Activated naive CD8-positive, alpha-beta T cell treated with anti-CD3 and anti-CD28 coated beads for 36 hours (primary cell): ENCODE measurements at places on chromosomes 2 and 18. TPM values are rescaled to one million over a fixed set of nuclear protein-coding genes. Genes with fewer than 3 reads are reported as not detected.

CHRND gene
- total RNA-seq = not detected

- no peaks in the 10 kb centered on the region for H3K36me3 ChIP-seq
- peaks cover 20% of the 10 kb centered on the region for H3K4me1 ChIP-seq
- H3K27me3 ChIP-seq = peaks cover 5% of the 10 kb centered on the region
- no peak overlapping the region for H3K27ac ChIP-seq
- H3K4me3 ChIP-seq = no peak overlapping the region
- no peak for DNase-seq
Observed at GRCh38 chr2:203599509-203599908, 64.4 kb upstream of the RAPH1 start.

DNA sequence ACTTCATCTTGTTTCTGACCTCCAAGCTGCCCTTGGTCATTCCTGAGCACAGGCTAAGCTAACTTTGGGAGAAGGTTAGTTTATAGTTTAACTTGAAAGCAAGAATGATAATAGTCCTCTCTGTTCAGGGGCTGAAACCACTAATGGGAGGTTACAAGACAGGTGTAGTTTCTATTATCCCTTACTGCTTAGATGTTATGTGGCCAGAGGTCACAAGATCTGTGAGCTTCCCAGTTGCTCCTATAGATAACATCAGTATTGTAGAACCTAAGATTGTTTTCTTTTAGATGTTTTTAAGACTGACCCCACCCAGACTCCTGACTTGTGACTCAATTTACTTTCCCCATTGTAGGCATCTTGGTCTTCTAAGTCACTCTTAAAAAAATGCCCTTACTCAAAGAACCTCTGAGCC lies 94.8 kb upstream of the LPIN2 start:
- no peaks in the 10 kb centered on the region for H3K27me3 ChIP-seq
- DNase-seq = no peak
- H3K27ac ChIP-seq = no peak overlapping the region
- no peaks in the 10 kb centered on the region for H3K36me3 ChIP-seq

- H3K36me3 ChIP-seq = no peaks in the 10 kb centered on the region
- no peak overlapping the region for H3K27ac ChIP-seq
- peaks cover 4% of the 10 kb centered on the region for H3K27me3 ChIP-seq
- no peaks in the 10 kb centered on the region for H3K4me1 ChIP-seq
- H3K4me3 ChIP-seq = no peak overlapping the region
- DNase-seq = no peak
Observed at GRCh38 chr2:222333397-222333796, 34.6 kb upstream of the PAX3 start.

DNA sequence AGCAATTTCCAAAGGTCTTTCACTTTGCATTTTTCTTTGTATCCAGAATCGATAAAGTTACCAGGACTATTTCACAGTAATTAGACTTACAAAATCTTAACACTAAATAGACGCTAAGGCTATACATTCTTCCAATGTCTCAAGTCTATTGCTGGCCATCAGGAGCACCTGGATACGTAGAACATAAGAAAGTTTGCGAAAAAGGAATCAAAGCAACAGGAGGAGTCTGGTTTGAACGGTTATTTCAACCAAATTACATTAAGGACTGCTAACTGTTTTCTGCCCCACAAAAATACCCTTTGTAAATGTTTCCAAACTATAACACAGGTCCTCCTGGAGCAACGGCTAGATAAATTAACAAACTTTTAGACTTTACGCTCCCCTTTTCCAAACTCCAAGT lies 1.4 kb upstream of the HNRNPA3 start:
- no peak for DNase-seq
- peak overlapping the region; percentile 100 for H3K27ac ChIP-seq
- H3K4me3 ChIP-seq = peak overlapping the region; percentile 96
- peaks cover 6% of the 10 kb centered on the region for H3K27me3 ChIP-seq

XRCC5 gene
- 585 TPM for total RNA-seq

PKDCC gene
- not detected for total RNA-seq

PARD6G gene
- 0.26 TPM for total RNA-seq

DNA sequence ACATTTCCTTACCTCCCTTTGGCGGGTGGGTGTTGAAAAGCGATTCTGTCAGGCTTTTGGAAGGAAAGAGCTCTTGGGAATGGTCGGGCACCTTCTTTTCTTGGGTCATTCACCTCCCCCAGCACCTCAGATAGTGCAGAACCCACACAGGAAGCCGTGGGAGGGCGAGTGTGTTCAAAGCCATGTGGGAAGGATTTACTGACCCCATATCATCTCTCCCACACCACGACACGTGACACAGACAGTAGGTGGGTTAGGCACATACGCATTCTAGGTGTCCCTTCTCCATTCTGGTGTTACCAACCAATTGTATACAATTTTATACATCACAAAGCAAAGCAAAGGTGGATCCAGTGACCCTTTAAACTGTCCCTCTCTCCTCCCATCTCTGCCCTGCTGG lies 263.7 kb upstream of the REV1 start:
- H3K4me1 ChIP-seq = no peaks in the 10 kb centered on the region
- no peak for DNase-seq

CPO gene
- not detected for total RNA-seq

UPP2 gene
- not detected for total RNA-seq

GRCh38 chr2:223786943-223787342 lies 50.4 kb downstream of the AP1S3 start:
- no peak overlapping the region for H3K4me3 ChIP-seq
- H3K27me3 ChIP-seq = peaks cover 6% of the 10 kb centered on the region
- H3K27ac ChIP-seq = no peak overlapping the region

DNA sequence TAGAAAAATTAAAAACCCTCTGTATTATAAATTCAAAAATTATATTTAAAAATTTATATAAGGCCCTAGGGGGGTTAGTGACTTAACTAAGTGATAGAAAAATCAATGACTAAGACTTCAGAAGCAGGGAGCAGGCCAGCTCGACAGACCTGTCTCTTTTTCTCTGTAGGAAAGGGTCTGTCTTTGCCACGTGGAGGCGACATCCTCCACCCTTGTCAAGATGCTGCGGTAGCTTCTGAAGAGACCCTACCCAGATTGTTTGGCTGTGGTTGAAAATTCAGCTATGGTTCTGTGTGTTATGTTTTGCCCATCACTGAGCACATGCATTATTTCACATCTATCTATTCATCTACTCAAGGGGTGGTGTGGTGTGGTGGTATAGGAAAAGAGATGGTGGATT lies 8.2 kb upstream of the SLC4A3 start:
- H3K27me3 ChIP-seq = no peaks in the 10 kb centered on the region
- H3K4me3 ChIP-seq = no peak overlapping the region
- H3K4me1 ChIP-seq = no peaks in the 10 kb centered on the region
- H3K36me3 ChIP-seq = no peaks in the 10 kb centered on the region
- DNase-seq = no peak

PAX8 gene
- 2.3 TPM for total RNA-seq

TBR1 gene
- not detected for total RNA-seq

GRCh38 chr2:182906454-182906853 lies 40.0 kb upstream of the FRZB start:
- no peak overlapping the region for H3K27ac ChIP-seq
- H3K4me3 ChIP-seq = no peak overlapping the region
- H3K27me3 ChIP-seq = peaks cover 5% of the 10 kb centered on the region

- peaks cover 10% of the 10 kb centered on the region for H3K4me1 ChIP-seq
- H3K27me3 ChIP-seq = no peaks in the 10 kb centered on the region
- peak; percentile 25 for DNase-seq
- H3K27ac ChIP-seq = peak overlapping the region; percentile 48
Observed at GRCh38 chr2:25521665-25522387, 151.6 kb downstream of the DTNB start.

DNA sequence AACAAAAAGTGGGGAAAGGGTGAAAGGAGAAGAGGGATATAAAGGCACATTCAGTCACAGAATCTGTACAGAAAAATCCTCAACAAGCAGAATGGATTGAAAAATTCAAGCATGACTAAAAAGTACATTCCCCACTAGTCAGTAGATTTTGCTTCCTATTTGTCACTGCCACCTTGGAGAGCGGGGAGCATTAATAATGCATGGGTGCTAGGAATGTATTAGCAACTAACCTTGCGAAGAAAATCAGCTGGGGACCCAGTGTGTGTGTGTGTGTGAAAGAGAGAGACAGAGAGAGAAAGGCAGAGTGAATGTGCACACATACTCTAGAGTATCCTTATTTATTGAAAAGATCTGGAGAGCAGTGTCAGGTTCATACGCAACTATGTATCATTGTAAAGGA lies 968.7 kb upstream of the ZEB2 start:
- no peak for DNase-seq
- peaks cover 3% of the 10 kb centered on the region for H3K27me3 ChIP-seq
- H3K4me3 ChIP-seq = no peak overlapping the region
- no peaks in the 10 kb centered on the region for H3K36me3 ChIP-seq
- no peaks in the 10 kb centered on the region for H3K4me1 ChIP-seq

HAUS1 gene
- total RNA-seq = 61.1 TPM

DNA sequence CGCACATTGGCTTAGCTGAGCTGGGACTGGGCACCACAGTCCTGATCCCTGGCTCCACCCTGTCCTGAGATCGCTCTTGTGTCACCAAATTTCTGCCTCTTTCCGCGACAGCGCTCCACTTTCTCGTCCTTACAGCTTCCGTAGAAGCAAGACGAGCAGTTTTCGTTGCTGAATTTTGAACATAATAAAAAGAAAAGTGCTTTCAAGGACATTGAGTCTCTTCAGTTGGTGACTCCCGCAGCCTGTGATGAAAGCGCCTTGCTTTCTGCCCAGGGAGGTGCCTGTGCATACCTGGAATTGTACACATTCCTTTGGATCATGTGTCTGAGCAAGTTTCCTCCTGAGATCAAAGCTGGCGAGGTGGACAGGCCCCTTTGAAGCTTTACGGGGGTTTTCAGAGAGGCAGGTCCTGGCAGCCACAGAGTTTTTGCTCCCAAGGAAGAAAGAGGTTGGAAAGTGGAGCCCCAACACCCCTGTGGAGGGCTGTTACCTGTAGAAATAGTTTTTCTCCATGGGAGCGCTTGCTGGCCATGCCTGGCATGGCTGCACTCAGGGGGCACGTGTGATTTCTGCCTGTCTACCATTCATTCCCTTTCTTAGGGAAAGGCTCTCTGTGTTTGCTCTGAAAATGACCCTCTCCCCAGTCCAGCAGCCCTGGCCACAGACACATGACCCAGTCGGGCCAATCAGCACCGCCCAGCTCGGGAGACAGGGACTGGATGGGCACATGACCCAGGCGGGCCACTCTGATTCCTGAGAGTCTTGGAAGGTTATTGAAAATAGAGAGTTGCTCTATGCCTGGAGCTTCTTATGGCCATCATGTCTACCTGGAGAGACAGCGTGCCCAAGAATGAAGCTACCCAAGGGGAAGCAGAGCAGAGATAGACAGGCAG lies 115.6 kb upstream of the OTOS start:
- no peaks in the 10 kb centered on the region for H3K4me1 ChIP-seq
- peaks cover 10% of the 10 kb centered on the region for H3K27me3 ChIP-seq
- no peak for DNase-seq
- H3K4me3 ChIP-seq = no peak overlapping the region
- no peaks in the 10 kb centered on the region for H3K36me3 ChIP-seq

GRCh38 chr2:5125017-5125730 lies 567.0 kb upstream of the SOX11 start:
- H3K27ac ChIP-seq = no peak overlapping the region
- H3K27me3 ChIP-seq = no peaks in the 10 kb centered on the region
- H3K4me3 ChIP-seq = no peak overlapping the region

DNA sequence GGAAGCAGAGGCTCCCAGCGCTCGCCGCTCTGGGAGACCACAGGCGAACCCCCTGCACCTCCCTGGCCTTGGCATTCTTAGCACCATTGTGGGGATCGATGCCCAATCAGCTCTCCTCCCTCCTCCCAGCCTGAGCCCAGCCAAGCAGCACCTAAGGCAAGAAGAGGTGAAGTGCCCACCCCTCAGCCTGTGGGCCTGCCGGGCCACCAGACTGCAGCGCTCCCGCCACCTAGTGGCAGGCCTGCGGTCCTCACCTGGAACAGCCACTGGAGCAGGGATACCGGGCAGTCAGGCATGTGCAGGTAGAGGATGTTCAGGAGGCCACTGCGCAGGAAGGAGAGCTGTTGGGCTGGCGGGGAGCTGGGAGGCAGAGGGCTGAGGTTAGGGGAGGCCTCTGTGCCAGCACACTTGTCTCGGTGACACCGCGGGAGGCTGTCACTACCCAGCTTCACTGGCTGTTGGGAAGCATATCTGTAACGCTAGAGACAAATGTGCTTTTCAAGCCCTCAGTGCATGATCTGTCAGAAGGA lies 35.2 kb downstream of the FAM178B start:
- H3K27me3 ChIP-seq = no peaks in the 10 kb centered on the region
- no peak overlapping the region for H3K4me3 ChIP-seq
- H3K4me1 ChIP-seq = peaks cover 17% of the 10 kb centered on the region

GRCh38 chr2:119154076-119154475 lies 4.5 kb downstream of the C1QL2 start:
- H3K27me3 ChIP-seq = peaks cover 59% of the 10 kb centered on the region
- H3K27ac ChIP-seq = no peak overlapping the region

GRCh38 chr18:21298351-21298750 lies 56.3 kb downstream of the GREB1L start:
- H3K4me3 ChIP-seq = no peak overlapping the region
- H3K27me3 ChIP-seq = peaks cover 9% of the 10 kb centered on the region
- no peak overlapping the region for H3K27ac ChIP-seq
- no peaks in the 10 kb centered on the region for H3K4me1 ChIP-seq
- H3K36me3 ChIP-seq = no peaks in the 10 kb centered on the region

- H3K36me3 ChIP-seq = peaks cover 18% of the 10 kb centered on the region
- H3K27me3 ChIP-seq = no peaks in the 10 kb centered on the region
- H3K4me1 ChIP-seq = no peaks in the 10 kb centered on the region
- H3K4me3 ChIP-seq = no peak overlapping the region
- DNase-seq = no peak
Observed at GRCh38 chr2:159811232-159811631, 13.2 kb upstream of the CD302 start.

GRCh38 chr2:15765686-15766302 lies 174.1 kb downstream of the DDX1 start:
- H3K4me1 ChIP-seq = no peaks in the 10 kb centered on the region
- H3K36me3 ChIP-seq = no peaks in the 10 kb centered on the region
- no peak for DNase-seq
- no peak overlapping the region for H3K27ac ChIP-seq
- no peak overlapping the region for H3K4me3 ChIP-seq

BOK gene
- not detected for total RNA-seq

- DNase-seq = no peak
- no peaks in the 10 kb centered on the region for H3K4me1 ChIP-seq
- H3K4me3 ChIP-seq = no peak overlapping the region
- H3K36me3 ChIP-seq = no peaks in the 10 kb centered on the region
Observed at GRCh38 chr2:83961512-83961911, 497.6 kb downstream of the SUCLG1 start.
